ENCODE measurements at places on chromosomes 1 and 21.

GRCh38 chr1:101290119-101290921, 53.5 kb downstream of the S1PR1 start:
- DNase-seq: no peak

DNA sequence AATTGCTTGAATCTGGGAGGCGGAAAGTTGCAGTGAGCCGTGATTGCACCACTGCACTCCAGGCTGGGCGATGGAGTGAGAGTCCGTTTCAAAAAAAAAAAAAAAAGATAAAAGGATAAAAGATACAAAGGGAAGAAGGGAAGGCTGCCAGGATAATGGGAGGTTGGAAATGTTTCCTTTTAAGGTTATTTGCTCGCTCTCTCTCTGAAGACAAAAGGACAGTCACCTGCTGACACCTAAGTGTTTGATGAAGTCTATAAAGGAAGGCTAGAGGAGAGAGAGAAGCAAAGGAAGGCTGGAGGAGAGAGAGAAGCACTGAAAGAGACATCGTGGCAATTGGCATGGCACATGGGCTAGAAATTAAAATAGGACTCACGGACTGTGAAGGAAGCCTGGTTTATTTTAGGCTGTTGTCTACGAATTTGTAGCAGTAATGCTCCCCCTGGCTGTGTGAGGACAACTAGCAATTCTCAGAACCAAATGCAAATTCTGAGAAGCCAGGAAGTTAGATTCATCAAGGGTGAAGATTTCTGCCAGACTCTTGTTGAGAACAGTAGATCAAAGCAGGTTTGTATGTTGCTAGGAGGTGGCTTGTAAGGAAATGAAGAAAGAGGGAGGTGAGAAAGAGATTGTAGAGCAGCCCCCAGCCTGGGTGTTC, 154.2 kb downstream of the ZP4 start:
- no peak for DNase-seq

- no peak for DNase-seq
Observed at GRCh38 chr1:15736038-15736891, at the start of gene SLC25A34. TSS of gene SLC25A34 (plus strand) at chr1:15736258. CDS start at chr1:15736486, 228 bp downstream.

GRCh38 chr1:235018161-235018560, 110.5 kb downstream of the TOMM20 start:
- DNase-seq: no peak

- no peak for DNase-seq
Observed at GRCh38 chr1:85413169-85413568, 51.8 kb downstream of the DDAH1 start.

- no peak for DNase-seq
Observed at GRCh38 chr1:6891781-6892579, 106.7 kb downstream of the CAMTA1 start.

GRCh38 chr1:997713-997992, 2.2 kb downstream of the HES4 start:
- DNase-seq: no peak

GRCh38 chr1:44326024-44326701, 28.9 kb downstream of the ERI3 start:
- DNase-seq: no peak

DNA sequence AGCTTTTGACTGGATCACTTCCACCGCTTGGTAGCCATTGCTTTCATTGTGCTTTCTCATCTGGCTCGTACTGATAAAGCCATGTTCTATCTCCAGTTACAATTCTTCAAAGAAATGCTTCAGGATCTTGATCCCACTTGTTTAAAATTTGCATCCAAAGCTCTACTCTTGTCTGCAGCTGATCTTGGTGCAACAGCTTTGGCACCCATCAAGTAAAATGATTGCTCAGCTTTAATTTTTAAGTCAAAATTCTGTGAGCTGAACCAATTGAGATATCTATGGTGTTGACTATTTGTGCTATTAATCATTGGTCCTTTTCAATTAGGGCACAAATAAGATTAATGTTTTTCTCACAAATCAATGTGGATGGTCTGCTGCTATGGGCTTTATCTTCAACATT, 54.8 kb upstream of the DUSP10 start:
- no peak for DNase-seq

DNA sequence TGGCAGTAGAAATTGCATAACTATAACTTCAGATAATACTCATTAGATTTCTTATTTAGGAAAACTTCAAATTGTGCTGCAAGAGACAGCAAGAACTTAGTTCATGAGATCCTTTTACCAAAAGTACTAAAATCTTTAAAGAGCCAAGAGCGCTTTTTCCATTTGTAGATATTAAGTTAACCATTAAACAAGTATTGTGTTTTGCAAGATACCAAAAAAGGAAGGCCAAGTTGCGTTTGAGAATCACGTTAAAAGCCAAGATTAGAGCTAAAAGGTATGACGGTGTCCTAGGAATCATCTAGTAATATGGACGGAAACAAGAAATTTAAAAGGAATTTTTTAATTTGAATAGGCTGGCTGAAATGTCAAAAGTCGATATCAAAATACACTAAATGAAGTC, 361.3 kb upstream of the LYPLAL1 start:
- no peak for DNase-seq
